ENCODE measurements at places on chromosomes 6 and 20. TPM values are rescaled to one million over a fixed set of nuclear protein-coding genes. Genes with fewer than 3 reads are reported as not detected.

BCAS4 gene
- 24.1 TPM for polyA plus RNA-seq

GRCh38 chr20:24998121-24998520, 5.6 kb upstream of the APMAP start:
- peaks cover 10% of the 10 kb centered on the region for H3K36me3 ChIP-seq
- H3K27ac ChIP-seq, result no peak overlapping the region
- H3K4me3 ChIP-seq, result no peak overlapping the region
- no peak for DNase-seq
- peaks cover 29% of the 10 kb centered on the region for H3K4me1 ChIP-seq
- H3K27me3 ChIP-seq, result peaks cover 2% of the 10 kb centered on the region

- H3K4me1 ChIP-seq, result no peaks in the 10 kb centered on the region
- H3K27me3 ChIP-seq, result no peaks in the 10 kb centered on the region
- no peaks in the 10 kb centered on the region for H3K36me3 ChIP-seq
- H3K4me3 ChIP-seq, result no peak overlapping the region
Measured at GRCh38 chr6:113495521-113495920, 361.6 kb upstream of the MARCKS start.

CFB gene
- polyA plus RNA-seq, result not detected

DNA sequence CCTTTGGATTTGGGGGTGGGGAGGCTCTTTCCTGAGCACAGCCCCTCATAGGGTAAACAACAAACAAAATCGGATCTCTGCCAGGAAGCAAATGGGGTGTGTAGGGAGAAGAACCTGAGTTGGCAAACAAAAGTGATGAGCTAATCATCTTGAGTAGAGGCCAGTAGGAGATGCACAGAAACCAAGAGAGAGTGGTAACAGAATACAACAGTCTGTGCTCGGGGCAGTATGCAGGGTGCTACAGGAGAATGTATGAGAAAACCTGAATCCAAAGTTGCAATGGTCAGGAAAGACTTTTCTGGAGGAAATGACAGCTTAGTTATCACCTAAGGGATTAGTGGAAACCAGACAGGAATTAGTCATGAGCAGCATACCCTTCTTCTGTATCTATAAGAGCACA, 177.8 kb downstream of the CDKAL1 start:
- peaks cover 3% of the 10 kb centered on the region for H3K27me3 ChIP-seq
- H3K36me3 ChIP-seq, result no peaks in the 10 kb centered on the region
- peaks cover 28% of the 10 kb centered on the region for H3K4me1 ChIP-seq
- no peak overlapping the region for H3K27ac ChIP-seq

IL20RA gene
- polyA plus RNA-seq, result not detected

- H3K36me3 ChIP-seq, result no peaks in the 10 kb centered on the region
- H3K27me3 ChIP-seq, result peaks cover 2% of the 10 kb centered on the region
- no peak overlapping the region for H3K4me3 ChIP-seq
- no peak overlapping the region for H3K27ac ChIP-seq
- DNase-seq, result no peak
- no peaks in the 10 kb centered on the region for H3K4me1 ChIP-seq
Measured at GRCh38 chr20:11316244-11316643, 601.4 kb upstream of the BTBD3 start.

DNA sequence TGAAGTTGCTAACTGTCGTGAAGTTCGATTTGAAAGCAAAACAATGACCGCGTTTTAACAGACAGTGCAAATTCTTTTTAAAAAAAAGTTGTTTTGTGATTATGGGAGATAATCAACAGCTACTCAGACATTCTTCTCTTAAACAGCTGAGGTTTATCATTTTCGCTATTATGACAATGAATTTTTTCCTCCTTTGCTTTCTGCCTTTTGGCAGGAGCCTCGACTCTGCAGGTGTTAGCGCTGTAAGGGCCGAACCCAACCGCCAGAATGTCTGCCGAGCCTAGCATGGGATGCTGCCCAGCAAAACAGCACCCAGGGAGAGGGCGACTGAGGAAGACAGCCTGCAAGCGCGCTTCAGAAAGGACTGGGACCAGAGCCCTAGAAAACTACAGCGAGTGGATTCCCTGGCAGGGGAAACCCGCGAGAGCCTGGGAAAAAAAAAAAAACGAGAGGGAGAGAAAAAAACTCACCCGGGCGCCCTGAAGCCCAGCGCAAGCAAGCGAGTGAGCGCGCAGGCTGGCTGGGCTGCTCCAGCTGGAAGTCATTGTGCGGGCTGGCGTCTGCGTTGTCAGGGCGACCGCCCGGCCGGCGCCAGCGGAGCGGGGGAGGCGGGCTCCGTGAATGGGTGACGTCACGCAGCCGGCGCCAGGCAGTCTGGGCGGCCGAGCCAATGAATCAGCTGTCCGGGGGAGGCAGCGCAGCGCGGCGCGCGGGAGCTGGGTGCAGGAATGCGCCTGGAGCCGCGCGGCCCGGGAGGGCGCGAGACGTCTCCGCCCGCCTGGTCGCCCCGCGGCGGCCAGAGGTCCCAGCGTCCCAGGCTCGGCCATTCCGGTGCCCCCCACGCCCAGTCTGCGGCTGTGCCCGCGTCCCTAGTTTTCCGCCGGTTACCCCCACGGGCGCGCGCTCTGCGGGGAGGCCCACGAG, 32.7 kb upstream of the ID4 start:
- H3K4me3 ChIP-seq, result peak overlapping the region; percentile 57
- peaks cover 12% of the 10 kb centered on the region for H3K4me1 ChIP-seq
- peaks cover 14% of the 10 kb centered on the region for H3K27me3 ChIP-seq
- H3K36me3 ChIP-seq, result no peaks in the 10 kb centered on the region
- peak; percentile 1 for DNase-seq

DACT2 gene
- not detected for polyA plus RNA-seq

HLA-DPB1 gene
- 183 TPM for polyA plus RNA-seq

MOG gene
- polyA plus RNA-seq, result not detected

DNA sequence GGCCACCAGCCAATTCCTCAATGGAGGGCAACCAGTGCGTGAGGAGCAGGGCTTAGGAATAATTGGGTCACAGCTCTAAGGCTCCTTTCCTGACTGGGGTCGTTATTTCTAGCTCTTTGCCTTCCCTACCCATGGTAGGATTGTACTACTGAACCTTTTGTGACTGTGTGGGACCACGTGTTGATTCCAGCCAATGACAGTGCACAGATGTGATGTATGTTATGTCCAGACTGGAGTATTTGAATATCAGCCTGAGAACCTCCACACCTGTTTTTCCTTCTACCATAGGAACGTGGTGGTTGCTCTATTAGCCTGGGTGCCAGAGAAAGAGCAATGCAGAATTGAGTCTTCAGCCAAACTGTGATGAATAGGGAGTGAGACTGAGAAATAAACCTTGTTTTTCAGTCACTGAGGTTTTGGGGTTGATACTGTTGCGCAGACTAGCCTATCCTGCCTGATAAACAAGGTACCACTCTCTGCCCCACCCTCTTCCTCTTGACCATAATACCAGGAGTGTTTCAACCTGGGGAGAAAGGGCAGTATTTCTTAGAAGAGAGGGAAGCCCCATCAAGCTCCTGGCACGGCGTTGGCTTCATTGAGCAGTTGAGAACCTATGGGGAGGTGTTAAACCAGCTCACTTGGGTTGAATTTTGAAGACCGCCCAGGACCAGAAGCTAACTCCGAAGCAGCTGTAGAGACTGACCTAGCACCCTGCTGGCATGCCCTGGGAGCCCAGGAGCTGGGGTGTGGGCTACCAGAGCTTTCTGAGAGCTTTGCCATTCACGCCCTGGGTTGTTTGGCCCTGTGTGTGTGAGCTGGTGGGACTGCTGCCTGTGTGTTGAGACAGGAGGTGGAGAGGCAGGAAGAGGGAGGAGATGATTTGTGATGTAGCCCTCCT, 105.5 kb upstream of the BACH2 start:
- no peaks in the 10 kb centered on the region for H3K27me3 ChIP-seq
- peak overlapping the region; percentile 96 for H3K27ac ChIP-seq
- H3K4me1 ChIP-seq, result peaks cover 78% of the 10 kb centered on the region

Data from immature natural killer cell (primary cell).